ENCODE measurements at places on chromosomes 13 and 19. TPM values are rescaled to one million over a fixed set of nuclear protein-coding genes. Genes with fewer than 3 reads are reported as not detected.

MATK gene
- 22.6 TPM for total RNA-seq

TEKTIP1 gene
- total RNA-seq = 3.2 TPM

ZNF493 gene
- 29.4 TPM for total RNA-seq

SLC7A10 gene
- 1.1 TPM for total RNA-seq

KLF16 gene
- total RNA-seq = 28.0 TPM

LAIR1 gene
- total RNA-seq = 87.8 TPM

BAX gene
- 127 TPM for total RNA-seq

C1QTNF9B gene
- total RNA-seq = not detected

NEK5 gene
- 0.52 TPM for total RNA-seq

KLK2 gene
- total RNA-seq = not detected

MOB3A gene
- total RNA-seq = 58.8 TPM

HIF3A gene
- total RNA-seq = 63.1 TPM

MAB21L1 gene
- total RNA-seq = 0.17 TPM

SMAD9 gene
- total RNA-seq = 21.5 TPM

PCP2 gene
- 3.5 TPM for total RNA-seq

ZNF813 gene
- total RNA-seq = 4.6 TPM

PRTN3 gene
- not detected for total RNA-seq

SIGLEC6 gene
- total RNA-seq = 9.4 TPM
